ENCODE measurements at places on chromosomes 3 and 15.
A peak's percentile ranks its signal among the peaks of the same experiment; 100 is the strongest.

DNA sequence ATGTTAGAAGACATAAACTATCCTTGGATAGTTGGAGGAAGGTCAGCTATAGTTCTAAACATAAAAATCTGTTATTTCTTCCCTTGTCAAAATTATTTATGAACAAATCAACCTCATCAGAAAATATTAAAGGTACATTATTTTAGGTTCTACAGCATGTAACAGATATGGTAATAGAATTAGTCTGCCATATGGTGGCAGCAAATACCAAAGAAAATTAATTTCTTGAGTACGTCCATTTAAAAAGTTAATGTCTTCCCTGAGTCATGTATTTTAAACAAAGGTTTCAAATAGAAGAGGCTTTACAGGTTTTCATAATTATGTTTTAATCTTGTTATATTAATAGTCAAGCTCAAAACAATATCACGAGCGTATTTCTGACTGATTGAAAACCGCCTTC, 17.9 kb upstream of the ANKRD28 start:
- peak; percentile 87 for DNase-seq

- no peak for DNase-seq
Measured at GRCh38 chr15:82533801-82534200, 6.5 kb downstream of the RPS17 start.

- DNase-seq: no peak
Measured at GRCh38 chr3:132009241-132009640, 25.6 kb downstream of the CPNE4 start.

GRCh38 chr3:126353694-126354321, 3.4 kb downstream of the KLF15 start:
- DNase-seq: no peak

GRCh38 chr15:53458736-53459135, 300.7 kb downstream of the WDR72 start:
- no peak for DNase-seq

DNA sequence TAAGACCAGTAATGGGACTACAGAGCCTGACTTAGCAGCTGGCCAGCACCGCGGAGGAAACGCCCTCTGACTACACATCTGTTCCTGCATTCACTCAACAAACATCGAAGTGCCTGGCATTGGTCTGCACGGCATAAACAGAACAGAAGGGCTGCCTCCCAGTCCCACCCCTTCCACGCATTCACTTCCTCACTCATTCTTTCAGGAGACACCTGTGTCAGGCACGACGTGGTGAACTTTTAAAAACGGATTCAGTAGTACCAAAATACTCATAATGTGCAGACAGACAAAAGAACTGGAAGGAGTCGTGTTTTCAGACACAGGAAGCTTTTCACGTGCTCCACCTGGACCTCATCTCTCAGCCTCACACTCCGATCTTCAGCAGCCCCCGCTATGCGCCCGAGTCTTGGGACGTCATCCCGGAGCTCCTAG, 123.3 kb downstream of the XXYLT1 start:
- peak; percentile 75 for DNase-seq

DNA sequence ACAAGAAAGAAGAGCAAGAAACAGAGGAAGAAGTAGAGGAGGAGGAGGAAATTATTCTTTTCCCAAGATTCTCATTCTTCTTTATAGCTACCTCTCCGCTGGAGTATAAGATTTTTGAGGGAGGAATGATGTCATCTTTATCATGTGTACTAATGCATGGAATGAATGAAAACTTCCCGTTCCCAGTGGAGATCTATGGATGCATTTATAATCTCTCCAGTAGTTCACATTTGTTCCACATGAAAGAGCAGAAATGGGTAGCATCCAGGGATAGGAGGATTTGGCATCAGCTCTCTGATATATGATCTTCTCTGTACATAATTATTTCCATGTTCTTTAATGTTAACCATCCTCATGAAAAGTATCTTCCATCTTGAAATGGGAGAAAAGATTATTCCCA, 244.4 kb downstream of the ADAMTSL3 start:
- no peak for DNase-seq

- DNase-seq: no peak
Measured at GRCh38 chr3:33799202-33799551, 747 bp downstream of the PDCD6IP start.

GRCh38 chr3:105615814-105616213, 249.1 kb downstream of the ALCAM start:
- no peak for DNase-seq

- no peak for DNase-seq
Measured at GRCh38 chr3:17936736-17937480, 194.5 kb upstream of the TBC1D5 start.

DNA sequence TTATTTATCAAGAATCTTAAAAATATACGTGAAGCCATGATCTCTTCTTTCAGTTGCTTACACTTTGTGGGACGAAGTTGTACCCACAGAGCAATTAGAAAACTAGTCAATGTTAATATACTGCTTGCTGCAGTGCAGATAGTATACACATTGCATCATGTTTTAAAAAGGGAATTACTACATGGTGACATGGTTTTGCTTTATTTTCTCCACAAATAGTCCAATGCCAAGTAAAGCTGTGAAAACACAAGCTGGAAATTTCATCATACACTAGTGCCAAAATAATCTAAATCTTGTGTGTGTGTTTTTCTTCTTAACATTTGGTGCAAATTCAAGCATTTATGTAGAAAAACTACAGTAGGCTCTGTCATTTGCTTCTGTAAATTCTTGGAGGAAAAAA, 233.0 kb downstream of the EPHA3 start:
- peak; percentile 49 for DNase-seq

- no peak for DNase-seq
Measured at GRCh38 chr3:46094506-46094905, 67.2 kb upstream of the XCR1 start.

GRCh38 chr3:177642042-177642803, 444.9 kb upstream of the TBL1XR1 start:
- no peak for DNase-seq

- no peak for DNase-seq
Measured at GRCh38 chr3:155714295-155714718, 30.6 kb downstream of the PLCH1 start.

DNA sequence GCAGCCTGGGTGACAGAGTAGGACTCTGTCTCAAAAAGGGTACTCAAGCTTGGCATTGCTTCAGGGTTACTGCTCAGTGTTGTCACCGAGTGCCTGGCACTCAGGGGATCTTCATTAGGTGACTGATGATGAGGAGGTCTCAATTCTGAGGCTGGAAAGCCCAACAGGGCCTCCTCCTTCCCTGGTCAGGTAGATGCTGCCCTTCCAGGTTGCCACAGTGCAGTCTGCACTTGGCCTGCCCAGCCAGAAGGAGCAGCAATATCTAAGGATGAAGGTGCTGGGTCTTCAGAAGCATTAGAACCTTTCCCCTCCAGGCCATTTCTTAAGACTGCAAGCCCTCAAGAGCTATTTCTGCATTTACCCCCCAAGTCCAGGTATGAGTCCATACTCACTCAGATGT, 42.0 kb downstream of the PGPEP1L start:
- DNase-seq: no peak

DNA sequence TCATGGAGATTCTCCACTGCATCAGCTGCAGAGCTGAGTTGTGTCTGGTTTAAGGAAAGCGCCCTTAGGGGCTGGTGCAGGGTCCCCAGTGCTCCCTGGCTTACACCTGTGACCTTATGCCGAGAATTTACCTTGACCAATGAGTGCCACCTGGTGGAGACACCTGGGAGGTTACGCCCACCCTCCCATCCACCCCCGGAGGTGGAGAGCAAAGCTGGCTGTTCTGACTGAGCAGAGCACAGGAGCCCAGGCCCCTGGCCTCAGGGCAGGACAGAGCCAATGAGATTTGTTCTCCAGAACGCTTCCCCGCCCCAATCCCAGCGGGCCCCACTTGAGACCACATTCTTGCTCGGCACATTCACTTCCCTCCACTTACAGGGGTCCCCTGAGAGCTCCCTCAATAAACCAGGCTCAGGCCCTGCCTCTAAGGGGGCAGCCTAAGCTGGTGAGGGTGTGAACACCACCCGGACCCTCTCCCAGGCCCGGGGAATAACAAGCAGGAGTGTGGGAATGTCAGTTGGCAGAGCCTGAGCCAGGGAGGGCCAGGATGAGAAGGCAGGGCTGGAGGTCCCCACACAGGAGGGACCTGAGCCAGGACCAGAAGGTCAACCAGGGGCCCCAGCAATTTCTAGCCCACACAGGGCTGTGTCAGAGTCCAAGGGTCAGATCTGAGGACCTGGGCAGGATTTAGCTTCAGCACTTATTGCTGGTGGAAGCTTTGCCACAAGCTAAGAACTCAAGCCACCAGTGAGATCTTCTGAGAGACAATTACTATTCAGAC, 117.1 kb downstream of the TPRA1 start:
- no peak for DNase-seq

DNA sequence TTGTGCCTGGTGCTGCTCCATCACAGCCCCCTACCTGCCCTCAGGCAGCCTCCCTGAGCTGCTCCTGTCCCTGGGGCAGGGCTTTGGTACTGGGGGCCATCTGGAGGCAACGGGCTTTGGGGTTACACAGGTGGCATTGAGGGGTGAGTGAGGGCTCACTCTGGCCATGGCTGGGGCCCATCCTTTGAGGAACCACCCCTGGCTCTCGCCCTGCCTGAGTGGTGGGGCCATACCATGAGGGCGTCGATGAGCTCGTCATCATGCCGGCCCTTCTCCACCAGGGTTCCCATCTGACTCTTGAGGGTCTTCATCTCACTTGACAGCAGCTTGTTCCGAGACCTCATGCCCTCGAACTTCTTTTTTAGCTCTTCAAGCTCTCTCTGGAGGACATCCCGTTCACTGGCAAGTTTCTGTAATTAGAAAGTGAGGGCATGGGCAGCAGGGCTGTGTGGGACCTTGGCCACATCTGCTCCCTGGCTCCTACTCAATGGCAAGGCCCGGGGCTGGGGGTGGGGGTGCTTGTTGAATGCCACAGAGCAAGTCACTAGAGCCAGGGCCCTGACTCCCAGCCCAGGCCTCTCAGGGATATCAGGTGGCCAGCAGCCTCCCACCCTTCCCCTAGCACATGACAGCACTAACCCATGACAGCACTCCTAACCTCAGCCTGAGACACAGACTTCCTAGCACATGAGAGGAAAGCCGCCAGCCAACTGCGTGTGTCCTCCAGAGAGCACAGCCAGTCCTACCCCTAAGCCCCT, 33.5 kb downstream of the CCDC13 start:
- DNase-seq: peak; percentile 17

GRCh38 chr15:83762367-83762766, 108.4 kb downstream of the ADAMTSL3 start:
- no peak for DNase-seq

GRCh38 chr15:74108111-74108510, 22.3 kb upstream of the ISLR2 start:
- no peak for DNase-seq

GRCh38 chr3:179177611-179178010, 29.5 kb downstream of the PIK3CA start:
- DNase-seq: no peak

GRCh38 chr3:56477646-56478045, 9.4 kb upstream of the ERC2 start:
- DNase-seq: no peak

DNA sequence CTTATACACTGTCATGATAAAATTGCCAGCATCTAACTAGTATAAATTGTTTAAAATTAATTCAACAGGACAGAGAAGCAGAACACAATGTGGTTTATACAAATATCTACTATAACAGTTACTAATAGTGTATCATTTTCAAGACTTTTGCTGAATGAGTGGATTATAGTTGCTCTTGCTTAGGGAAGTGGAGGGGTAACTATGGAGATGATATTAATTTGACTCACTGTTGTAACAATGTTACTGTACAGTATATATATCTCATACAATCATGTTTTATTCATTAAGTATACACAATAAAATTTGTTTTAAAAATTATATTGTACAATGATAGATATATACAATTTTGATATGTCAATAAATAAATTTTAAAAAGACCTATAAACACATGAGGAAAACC, 119.1 kb downstream of the ZPLD1 start:
- no peak for DNase-seq

- DNase-seq: peak; percentile 52
Measured at GRCh38 chr15:40955930-40956540, 2.8 kb downstream of the CHAC1 start.

DNA sequence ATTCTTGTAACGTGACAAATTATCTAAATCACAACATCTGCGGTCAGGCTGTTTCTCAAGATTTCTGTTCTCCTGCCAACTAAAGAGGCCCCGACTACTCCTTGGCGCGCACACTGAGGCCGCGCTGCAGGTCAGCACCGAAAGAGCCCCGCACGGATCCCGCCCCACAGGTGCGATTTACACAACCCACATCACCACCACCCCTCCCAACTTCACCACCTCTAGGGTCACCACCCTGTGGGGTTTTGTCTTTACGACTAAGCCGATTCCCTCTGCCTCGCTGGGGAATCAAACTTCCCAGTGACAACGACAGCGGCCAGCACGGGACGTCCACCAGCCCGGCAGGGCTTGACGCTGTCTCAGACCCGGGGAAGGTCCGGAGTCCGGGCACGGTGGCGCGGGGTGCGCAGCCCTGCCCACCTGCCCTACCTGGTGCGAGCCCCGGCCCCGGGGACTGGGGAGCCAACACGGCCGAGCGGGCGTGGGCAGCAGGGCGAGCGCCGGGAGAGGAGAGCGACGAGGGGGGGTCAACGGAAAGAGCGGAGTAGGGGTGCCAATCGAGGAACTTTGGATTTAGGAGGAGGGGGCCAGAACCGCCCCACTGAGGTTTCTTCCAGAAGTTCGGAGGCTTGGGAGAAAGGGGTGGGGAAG, 764 bp downstream of the UACA start:
- DNase-seq: peak; percentile 86

DNA sequence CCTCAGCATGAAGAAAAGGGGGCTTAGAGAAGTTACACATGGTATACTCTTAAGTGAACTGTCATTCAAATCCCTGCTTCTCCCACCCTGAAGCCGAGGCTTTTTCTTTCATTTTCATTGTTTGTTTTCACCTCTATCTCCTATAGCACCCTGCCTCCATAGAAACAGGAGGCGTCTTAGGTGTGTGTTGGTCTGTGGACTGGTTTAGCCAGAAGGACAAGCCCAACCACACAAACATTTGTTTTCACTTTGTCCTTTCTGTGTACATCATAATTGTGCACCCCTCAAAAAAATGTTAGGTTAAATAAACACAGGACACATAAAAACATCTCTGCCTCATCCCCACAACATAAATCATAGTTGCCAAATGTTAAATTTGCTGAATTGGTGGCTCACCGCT, 73.3 kb upstream of the UBE2E2 start:
- peak; percentile 55 for DNase-seq

- DNase-seq: no peak
Measured at GRCh38 chr3:94776401-94776915, 713.6 kb downstream of the NSUN3 start.

DNA sequence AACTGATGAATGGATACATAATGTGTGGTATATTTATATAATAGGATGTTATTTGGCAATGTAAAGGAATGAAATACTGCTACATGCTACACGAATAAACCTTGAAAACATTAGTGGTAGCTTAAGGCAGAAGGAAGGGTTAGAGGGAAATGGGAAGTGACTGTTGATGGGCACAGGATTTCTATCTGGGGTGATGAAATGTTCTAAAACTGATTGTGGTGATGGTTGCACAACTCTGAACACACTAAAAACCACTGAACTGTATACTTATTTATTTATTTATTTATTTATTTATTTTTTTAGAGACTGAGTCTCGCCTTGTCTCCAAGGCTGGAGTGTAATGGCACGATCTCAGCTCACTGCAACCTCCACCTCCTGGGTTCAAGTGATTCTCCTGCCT, 24.8 kb upstream of the SHISA5 start:
- peak; percentile 27 for DNase-seq

- DNase-seq: no peak
Measured at GRCh38 chr15:88651971-88652370, 13.2 kb downstream of the ISG20 start.

- peak; percentile 1 for DNase-seq
Measured at GRCh38 chr3:61358364-61358763, 107.1 kb upstream of the FHIT start.

- peak; percentile 64 for DNase-seq
Measured at GRCh38 chr3:99473321-99473751, 165.1 kb upstream of the COL8A1 start.
